ENCODE measurements at places on chromosomes 16 and 17. TPM values are rescaled to one million over a fixed set of nuclear protein-coding genes. Genes with fewer than 3 reads are reported as not detected.
A peak's percentile ranks its signal among the peaks of the same experiment; 100 is the strongest.

The LGALS9C gene
- not detected for total RNA-seq

The OTOP3 gene
- total RNA-seq, result not detected

The SLC16A11 gene
- total RNA-seq, result 0.70 TPM

The SHISA6 gene
- 6.7 TPM for total RNA-seq

The KRT34 gene
- not detected for total RNA-seq

GRCh38 chr16:85042167-85042526 is 14.6 kb downstream of the KIAA0513 start:
- peak; percentile 11 for DNase-seq

DNA sequence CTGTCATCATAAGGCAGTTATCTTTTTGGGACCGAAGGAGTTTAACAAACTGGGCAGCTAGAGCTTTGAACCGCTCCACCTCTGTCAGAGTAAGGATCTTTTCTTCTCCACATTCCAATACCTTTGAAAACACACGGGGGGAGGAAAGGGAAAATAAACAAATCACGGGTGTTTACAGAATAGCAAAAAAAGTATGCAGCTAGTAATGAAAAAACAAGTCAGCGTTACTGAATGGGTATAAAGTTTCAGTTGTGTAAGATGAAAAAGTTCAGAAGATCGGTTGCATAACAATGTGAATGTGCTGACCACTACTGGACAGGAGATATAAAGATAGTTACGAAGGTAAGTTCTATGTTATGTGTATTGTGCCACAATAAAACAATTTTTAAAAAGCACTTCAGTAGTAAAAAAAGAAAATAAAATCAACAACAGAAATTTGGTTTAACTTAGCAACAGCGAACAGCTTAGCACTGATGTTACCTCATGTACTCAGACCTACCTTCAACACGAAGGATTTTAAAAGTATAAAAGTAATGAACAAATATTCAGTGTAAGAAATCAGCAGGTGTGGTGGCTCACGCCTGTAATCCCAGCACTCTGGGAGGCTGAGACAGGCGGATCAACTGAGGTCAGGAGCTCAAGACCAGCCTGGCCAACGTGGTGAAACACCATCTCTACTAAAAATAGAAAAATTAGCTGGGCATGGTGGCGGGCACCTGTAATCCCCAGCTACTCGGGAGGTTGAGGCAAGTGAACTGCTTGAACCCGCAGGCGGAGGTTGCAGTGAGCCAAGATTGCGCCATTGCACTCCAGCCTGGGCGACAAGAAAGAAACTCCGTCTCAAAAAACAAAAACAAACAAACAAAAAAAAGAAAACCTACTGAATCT is 34.3 kb downstream of the MARF1 start:
- DNase-seq, result no peak

GRCh38 chr16:57371494-57372371 is 557 bp upstream of the CX3CL1 start:
- DNase-seq, result no peak

DNA sequence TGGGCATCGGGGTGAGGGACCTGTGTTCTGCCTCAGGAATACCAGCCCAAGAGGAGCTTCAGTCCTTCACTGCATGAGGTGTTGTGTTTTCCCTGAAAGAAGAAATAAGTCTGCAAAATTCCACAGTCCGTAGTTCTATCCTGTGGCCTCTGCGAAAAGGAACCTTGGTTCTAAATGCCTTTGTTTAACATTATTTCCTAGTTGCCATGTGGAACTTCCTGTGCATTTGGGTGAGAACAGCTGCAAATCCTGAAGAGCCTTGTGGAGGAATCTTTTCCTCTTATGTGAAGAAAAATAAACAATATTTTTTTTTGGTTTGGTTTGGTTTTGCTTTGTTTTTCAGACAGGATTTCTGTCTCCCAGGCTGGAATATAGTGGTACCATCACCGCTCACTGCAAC is 9.8 kb downstream of the PSKH1 start:
- no peak for DNase-seq

DNA sequence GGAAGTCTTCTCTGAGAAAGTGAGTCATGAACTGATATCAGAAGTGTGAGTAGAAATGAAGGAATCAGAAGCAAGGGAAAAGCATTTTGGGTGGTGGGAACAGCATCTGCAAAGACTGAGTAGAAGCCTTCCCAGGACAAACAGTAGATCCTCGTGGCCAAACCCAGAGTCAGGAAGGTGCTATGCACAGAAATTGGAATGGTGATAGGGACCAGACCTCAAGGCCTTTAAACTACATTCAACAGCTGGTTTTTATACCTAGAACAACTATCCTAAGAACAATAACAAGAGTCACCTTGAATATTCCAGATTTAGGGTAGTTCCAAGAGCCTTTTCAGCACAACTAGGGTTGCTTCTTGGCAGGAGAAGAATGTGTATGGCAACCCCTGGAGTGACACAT is 15.3 kb downstream of the ABAT start:
- DNase-seq, result no peak

DNA sequence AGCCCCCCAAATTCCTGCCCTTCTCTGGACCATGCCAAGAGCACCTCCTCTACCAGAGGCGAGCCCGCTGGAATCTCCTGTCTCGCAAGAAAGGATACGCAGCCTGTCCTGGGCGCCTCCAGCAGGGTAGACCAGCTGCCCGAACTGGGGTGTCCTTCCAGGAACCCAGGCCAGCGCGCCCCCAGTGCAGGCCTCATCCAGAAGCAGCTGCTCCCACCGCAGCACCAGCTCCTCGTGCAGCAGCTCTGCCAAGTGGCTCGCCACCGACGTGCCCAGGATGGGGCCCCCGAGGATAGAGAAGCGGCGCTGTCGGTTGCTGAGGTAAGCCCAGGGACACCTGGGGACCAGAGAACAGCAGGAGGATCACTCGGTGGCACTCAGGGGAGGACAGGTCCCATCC is 4.8 kb downstream of the TAF1C start:
- peak; percentile 24 for DNase-seq

GRCh38 chr17:40604327-40605080 is 39.2 kb upstream of the CCR7 start:
- DNase-seq, result no peak

GRCh38 chr16:85419503-85420408 is 193.4 kb upstream of the GSE1 start:
- no peak for DNase-seq

GRCh38 chr16:74565378-74565777 is 41.5 kb downstream of the GLG1 start:
- DNase-seq, result no peak
